ENCODE measurements at places on chromosomes 16 and 17.

DNA sequence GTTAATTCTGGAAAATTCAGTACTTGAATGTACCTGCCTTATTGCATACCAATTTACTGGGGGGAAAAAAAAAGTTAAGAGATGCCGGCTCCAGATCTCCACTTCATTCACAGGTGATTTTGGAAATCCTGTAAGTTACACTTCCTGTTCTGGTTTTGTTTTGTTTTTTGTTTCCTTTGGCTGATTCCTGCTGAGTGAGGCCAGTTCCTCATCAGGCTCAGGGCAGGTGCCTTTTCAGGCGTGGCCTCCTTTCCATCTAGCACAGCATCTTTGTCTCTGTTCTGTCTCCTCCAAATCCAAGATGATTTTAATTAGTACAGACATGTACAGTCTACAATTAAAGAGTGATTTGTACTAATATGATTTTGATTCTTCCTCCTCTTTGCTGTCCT is 19.2 kb downstream of the CYB561 start:
- no peak for DNase-seq

- DNase-seq, result no peak
Observed at GRCh38 chr17:6639586-6640535, 650 bp downstream of the KIAA0753 start.

- no peak for DNase-seq
Observed at GRCh38 chr16:65815707-65816106, 550.8 kb upstream of the CDH5 start.

GRCh38 chr17:81890447-81891302 is 711 bp downstream of the ALYREF start:
- no peak for DNase-seq

GRCh38 chr17:38749223-38750043 is 1.3 kb upstream of the PCGF2 start:
- DNase-seq, result peak; percentile 97

DNA sequence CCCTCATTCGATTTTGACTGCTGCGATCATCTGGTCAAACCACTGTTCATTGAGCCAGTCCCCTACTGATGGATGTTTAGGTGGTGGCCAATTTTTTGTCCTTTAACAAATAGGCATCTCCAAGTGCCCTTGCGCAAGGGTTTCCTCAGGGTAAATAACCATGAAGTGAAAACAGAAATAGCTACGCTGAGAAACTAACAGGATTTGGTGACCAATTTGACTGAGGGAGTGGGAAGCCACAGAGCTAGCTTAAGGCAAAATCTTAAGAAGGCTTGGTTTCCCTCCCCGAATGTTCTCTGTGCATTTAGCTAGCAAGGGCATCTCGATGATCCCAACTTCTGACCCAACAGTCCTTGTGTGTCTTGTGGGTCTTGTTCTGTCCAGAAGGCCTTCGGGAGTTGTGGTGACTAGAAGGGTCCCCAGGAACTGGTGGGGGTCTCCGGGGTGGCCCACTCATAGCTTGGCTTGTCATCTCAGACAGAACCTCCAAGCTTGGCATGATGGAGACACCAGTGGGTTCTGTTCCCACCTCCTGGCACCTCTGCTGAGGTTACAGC is 117.2 kb downstream of the SOCS1 start:
- no peak for DNase-seq

- DNase-seq, result no peak
Observed at GRCh38 chr16:3677994-3678393, 23.5 kb downstream of the DNASE1 start.

DNA sequence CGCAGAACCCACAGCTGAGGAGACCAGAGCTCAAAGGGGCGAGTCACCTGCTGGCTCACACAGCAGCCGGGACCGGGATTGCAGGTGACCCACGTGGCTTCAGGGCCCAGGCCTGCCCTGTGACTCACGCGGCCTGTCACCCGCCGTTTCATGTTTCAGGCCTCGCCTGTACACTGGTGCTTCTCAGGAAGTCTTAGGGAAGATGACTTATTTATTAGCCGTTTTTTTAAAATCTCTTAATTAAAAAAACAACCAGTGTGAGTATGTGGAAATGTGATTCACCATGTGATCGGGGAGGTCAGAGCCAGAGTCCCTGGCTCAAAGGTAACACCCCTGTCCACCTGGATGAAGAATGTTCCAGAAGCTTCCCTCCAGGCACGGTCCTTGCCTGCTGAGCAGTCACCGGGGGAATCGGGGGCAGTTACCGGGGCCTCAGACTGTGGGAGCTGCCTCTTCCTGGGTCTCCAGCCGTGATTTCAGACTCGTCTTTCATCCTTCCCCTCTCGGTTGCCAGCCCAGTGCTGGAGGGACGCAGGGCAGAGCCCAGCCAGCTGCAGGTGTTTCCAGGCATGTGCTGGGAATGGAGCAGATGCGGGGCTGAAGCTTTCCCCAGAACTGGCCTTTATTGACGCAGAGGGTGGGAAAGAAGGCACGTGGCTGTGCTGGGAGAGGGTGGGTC is 49.3 kb downstream of the CMIP start:
- DNase-seq, result no peak

- DNase-seq, result no peak
Observed at GRCh38 chr16:17423221-17423620, 47.5 kb downstream of the XYLT1 start.

DNA sequence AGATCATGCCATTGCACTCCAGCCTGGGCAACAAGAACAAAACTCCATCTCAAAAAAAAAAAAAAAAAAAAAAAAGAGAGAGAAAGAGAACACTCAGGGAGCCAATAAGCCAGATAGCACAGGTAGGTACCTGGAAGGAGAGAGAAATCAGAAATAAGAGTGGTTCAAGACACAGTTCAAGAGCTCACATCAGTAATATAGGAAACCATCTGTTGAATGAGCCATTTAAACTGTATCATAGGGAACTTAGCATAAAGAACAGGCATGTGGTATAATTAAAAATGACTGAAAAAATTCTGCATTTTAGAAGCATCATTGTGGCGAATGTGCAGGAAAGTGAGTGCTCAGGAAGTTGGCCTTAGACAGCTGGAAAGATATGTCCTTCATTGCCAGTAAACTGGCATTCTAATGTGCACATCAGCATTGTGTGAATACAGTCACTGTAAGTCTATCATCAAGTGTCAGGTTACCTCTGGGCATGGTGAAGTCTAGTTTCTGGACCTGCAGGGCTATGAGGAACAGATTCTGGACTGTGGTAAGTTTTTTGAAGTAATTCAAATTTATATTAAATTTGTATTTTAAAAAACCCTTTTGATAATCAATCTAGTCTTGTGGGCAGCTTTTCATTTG is 20.4 kb downstream of the KRT12 start:
- no peak for DNase-seq

DNA sequence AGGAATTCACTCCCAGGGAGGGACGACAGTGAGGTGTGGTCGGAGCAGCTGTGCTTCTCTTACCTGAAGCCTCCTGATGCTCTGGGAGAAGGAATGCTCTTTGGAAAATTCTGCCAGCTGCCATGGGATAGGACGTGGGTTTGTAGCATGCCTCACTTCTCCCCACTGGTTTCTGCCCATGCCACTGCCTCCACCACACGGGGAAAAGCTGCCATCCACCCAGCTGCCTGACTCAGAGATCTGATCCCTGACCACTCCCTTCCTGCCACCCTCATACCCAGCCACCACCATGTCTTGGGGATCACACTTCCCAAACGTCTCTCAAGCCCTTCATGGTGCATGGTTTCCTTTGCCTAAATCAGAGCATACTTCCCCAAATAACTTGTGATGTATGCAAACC is 80.0 kb downstream of the CPPED1 start:
- DNase-seq, result no peak

DNA sequence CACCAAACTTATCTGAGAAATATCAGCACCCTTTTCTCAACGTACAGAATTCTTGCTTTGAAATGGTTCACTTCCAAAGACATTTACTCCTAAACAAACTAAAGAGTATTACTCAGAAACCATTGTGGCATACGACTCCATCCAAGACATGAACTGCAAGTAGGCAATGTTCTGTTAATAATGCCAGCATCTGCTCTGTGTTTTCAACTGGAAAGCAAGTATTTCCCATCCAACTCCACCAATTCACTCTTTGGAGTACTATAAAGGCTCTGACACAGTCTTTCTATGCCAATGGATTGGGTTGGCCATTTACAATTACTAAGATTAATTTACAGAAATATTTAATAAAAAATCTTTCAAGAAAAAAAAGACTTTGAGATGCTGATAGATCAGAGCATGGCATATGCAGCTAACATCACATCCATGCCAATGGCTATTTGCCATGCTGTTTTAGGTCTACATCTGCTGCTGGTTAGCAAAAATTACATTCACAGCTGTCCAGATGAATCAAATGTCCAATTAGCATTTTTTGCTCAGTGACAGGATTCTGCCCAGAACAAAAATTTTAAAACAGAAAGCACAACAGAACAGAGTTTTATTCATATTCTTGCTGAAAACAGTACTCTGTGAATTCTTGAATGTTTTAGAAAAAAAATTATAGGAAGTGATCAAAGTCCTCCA is 65.9 kb upstream of the HLF start:
- DNase-seq, result no peak

GRCh38 chr17:1005361-1005946 is 8.5 kb downstream of the TIMM22 start:
- no peak for DNase-seq

DNA sequence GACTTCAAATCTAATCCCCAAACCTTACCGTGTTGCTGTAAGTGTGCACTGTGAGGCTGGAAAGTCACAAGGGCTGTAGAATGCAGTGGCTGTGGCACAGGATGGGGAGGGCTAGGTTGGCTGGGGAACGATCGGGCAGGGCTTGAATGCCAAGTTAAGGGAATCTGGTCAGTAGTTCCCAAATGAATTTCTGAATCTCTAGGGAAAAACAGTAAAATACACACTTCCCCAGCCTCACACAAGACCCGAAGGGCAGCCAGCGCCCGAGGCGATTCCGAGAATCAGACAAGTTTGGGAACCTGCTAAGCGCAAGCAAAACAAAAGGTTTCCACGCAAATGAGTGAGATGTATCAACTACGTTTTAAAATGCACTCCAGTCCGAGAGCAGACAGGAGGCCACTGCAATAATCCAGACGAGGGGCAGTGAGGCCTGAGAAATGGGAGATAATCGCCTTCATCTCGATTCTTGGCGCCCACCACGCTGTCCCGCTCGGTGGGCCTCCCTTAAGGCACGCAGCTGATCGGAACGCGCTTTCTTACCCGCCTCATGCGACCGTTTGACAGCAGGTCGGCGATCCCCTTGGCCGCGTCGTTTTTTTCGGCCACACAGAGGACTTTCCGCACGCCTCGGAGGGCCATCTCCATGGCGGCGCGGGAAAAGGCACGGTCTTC is 599 bp downstream of the TOP3A start:
- DNase-seq, result no peak

GRCh38 chr17:44220213-44221083 is 973 bp upstream of the UBTF start:
- DNase-seq, result peak; percentile 90

GRCh38 chr16:21163576-21163975 is 5.1 kb downstream of the LDAF1 start:
- no peak for DNase-seq

- no peak for DNase-seq
Observed at GRCh38 chr16:89103156-89103555, 9.5 kb downstream of the ACSF3 start.

DNA sequence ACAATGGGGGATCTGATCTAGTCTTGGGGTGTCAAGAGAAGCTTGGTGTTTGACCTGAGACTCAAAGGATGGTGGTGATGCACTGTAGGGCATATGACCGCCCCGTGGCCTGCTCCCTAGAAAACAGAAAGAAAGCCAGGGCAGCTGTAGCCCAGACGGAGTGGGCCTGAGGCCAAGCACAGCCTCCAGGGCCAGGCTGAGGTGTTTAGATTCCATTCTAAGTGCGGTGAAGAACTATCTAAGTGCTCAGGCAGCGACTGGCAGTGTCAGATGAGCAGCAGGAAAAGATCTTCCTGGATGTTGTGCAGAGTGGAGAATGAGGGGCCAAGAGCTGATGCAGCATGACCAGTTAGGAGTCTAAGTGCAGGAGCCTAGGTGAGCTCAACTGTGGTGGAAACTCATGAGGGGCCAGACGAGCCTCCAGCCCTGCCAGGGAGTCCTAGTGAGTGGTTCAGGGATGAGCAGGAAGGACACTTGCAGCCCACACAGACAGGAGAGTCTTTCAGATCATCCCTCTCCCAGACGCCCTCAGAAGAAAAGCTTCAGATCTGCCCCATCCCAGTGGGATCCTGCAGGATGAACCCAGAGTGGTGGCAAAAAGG is 314.2 kb upstream of the CCL2 start:
- no peak for DNase-seq

DNA sequence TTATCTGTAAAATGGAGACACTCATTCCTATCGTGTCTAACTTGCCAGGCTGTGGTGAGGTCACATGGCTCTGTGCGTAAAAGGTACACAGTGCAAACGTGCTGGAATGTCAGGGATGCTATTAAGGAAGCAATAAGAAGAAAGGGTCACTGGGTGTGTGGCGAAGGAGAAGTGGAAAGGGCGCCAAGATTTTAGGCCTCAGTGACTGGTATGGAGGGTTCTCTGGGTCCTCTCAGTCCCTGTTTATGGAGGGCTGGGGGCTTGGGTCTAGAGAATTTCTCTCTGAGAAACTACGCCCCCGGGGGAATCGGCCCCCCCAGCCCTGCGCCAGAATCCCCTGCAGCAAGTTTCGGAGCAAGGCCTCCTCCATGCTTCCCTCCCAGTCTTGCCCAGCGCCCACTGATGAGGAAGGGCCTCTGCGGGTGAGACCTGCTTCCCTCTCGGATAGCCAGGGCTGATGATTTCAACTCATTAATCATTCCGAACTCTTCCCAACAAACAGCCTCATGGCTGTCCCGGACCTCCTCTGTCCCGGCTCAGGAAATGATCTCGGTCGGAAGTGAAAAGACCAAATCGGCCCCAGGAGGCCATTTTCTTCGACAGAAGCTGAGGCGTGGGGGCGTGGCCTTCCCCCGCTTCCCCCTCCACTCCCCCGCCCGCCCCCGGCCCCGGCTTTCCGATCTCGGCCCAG is 1.2 kb upstream of the HEXIM1 start:
- peak; percentile 95 for DNase-seq

- peak; percentile 95 for DNase-seq
Observed at GRCh38 chr17:78250891-78251772, 19.7 kb downstream of the TMEM235 start.

- peak; percentile 93 for DNase-seq
Observed at GRCh38 chr17:7477392-7478275, 1.8 kb downstream of the ZBTB4 start.

GRCh38 chr17:3974138-3974687 is 10.0 kb upstream of the ATP2A3 start:
- no peak for DNase-seq

GRCh38 chr16:14445937-14446715 is 183.9 kb downstream of the PARN start:
- DNase-seq, result no peak

DNA sequence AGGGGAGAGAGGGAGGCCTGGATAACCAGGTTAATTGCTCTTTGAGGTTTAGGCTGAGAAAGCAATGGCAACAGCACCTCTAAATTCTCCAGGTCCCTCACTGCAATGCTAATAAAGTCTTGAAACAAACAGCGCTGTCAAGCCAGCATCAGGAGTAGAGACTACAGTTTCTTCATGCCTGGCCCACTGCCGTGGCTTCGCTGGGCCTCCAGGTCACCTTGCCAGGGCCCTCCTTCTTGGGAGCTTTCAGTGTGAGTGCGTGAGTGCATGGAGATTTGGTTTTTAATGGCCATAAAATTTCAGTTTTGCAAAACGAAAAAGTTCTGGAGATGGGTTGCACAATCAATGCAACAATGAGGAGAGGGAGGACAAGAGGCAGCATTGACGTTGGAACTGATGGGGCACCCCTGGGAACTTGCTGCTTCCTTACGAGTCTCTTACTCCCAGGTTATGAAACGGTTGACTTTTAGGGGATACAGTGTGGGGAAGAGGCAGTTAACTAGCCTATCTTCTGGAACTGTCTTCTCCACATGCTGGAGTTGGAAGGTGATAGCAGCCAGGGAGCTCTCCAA is 229.4 kb downstream of the XYLT1 start:
- peak; percentile 36 for DNase-seq

GRCh38 chr16:84786605-84787262 is 33.1 kb upstream of the CRISPLD2 start:
- DNase-seq, result no peak
